Esophagus squamous epithelium (tissue), 5 donors: ENCODE measurements at places on chromosomes 11 and 22.

DNA sequence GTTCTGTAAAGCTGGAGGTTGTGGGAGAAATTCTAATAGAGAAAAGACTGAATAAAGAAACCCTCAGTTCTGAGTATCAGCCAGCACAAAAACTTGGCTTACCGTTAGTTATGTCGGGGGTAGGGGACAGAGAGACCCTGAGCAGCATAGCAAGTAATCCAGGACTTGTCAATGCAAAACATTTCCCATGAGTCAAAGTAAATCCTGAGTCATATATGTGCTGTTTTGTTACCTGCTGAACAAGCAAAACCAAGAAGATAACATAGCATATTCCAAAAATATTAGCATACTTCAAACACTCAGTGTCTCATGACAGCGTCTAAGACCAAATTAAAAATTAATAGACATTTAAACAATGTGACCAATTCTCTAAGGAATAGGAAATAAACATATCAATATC is 75.1 kb upstream of the LUZP2 start:
- DNase-seq: no peak

- no peak for DNase-seq
Measured at GRCh38 chr22:36762687-36763260, 13.1 kb downstream of the IFT27 start.

- no peak for DNase-seq
Measured at GRCh38 chr11:12195768-12196167, 85.4 kb downstream of the MICAL2 start.

- DNase-seq: no peak
Measured at GRCh38 chr22:25651332-25652085, 87.0 kb downstream of the GRK3 start.

- no peak for DNase-seq
Measured at GRCh38 chr11:118088531-118088930, 1.8 kb upstream of the SMIM35 start.

GRCh38 chr22:22507743-22508273 is 734 bp downstream of the ZNF280B start:
- DNase-seq: no peak

DNA sequence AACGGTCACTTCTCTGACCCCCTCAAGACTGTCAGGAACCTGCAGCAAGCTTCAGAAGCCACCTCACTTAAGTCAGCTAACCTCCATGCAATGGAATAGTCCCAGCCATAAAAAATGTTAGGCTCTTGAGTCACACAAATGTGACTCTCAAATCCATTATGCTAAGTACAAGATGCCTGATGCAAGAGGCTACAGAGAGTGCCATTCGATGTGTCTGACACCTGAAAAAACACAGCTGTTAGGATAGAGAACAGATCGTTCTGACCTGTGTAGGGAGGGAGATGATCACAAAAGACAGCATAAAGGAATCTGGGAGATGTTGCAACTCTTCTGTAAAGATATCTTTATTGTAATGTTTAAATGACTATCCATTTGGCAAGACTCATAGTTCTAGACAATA is 712.4 kb downstream of the TBC1D22A start:
- DNase-seq: no peak

DNA sequence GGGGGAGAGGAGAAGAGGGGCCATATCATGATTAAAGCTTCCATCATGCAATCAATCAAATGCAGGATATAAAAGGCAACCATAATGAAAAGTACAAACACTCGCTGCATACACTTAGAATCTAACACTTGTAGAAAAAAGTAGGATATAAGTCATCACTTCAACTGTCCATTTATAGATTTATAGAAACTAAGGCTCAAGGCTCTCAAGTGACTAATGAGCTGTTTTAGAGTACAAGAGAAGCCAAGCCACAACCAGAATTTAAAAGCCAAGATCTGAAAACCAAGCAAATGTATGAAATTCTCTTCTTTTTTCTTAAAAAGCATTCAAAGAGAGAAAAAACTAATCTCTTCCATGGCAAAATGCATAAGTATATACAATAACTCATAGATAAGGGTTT is 160.2 kb upstream of the BLID start:
- no peak for DNase-seq

DNA sequence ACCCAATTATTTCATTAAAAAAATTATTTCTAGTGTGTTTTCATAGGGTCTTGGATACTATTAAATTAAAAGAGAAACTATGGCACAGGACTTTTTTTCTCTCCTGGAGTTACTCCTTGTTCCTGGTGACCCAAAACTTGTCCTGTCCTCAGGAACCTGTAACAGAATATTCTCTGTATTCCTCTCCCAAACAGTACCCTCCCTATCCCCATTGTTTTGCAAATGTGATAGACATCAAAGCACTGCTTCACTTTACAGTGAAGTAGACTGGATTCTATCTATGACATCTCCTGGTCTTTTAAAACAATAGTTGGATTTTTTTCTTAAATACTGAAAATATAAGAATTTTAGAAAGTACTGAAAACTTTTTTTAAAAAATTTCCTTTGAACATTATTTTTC is 37.2 kb downstream of the FAR1 start:
- no peak for DNase-seq

DNA sequence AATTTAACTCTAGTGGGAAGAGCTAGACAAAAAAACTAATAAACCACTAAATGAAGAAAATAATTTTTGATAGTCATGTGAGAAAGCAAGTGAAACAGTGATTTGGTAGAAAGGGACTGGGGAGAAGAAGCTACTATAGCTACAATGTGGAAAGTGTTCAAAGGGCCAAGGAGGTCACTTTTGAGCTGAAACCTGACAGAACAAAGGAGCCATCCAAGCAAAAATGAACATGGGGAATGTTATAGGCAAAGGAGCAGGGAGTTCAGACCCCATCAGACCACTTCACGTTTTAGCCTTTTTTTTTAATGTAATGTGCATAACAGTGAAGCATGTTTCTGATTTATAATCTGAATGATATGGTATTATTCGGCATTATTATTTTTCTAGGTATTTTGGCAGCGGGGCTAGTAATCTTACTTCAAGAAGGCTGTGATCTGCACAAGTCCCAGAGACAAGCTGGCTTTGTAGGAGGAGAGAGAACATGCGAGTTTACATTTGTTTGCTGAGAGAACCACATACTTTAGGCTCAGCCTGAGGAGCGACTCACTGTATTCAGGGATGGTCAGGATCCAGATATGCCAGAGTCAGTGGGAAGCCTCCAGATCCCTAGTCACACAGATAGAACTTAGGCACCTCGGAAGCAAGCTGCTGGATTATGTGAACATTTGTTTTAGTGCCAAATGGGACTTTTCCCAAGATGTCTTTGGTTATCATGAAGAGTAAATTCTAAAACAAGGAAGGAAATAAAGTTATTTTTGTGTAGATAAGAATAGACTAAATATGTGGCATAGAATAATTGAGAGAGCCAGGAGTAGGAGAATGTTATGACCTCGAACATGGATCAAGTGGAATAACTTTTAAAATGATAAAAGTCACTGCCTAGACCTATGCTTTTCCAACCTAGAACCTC is 118.6 kb downstream of the TRIM44 start:
- DNase-seq: no peak

DNA sequence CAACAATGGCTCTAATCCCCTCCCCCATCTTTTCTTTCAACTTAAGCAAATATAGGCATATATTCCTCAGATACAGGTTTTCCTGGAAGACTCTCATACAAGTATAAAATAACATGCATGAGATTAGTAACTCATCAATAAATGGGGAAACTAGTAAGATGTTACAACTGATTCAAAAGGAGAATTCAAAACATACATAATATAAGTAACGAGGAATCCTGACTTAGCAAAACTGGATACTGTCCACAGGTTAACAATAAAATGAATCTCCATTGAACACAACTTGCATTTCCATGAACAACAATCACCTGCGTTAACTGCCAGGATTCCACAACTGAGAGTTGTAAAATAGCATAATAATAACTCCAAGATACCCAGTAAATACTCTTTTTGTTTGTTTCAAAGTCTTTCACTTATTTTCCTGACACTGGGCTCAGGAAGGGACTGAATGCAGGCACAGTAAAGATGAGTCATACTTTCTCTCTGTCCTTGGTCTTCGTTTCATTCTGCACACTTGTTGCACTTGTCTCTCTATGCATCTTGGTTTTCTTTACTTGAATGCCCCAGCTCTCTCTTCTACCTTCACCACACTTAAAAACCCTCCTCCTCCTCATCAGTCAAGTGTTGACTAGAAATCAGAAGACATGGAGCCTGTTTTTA is 8.1 kb downstream of the APIP start:
- no peak for DNase-seq

DNA sequence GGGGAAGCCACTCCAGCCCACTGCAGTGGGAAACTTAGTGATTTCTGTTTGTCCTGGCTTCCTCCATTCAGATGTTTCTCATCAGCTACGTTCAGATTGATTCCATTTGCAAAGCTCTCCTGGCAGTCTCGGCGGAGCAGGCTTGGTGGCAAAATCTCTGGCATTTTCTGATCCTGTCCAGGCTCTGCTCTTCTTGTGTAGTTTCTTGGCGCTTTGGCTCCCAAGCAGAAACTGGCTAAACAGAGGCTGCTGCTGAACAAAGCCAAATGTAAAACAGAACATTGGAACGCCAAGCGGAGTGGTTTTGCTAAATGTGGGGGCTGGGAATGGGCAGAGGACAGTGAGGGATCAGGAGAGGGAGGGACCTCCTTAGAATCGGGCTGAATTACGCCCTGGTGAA is 36.7 kb downstream of the ADAMTS8 start:
- DNase-seq: no peak

DNA sequence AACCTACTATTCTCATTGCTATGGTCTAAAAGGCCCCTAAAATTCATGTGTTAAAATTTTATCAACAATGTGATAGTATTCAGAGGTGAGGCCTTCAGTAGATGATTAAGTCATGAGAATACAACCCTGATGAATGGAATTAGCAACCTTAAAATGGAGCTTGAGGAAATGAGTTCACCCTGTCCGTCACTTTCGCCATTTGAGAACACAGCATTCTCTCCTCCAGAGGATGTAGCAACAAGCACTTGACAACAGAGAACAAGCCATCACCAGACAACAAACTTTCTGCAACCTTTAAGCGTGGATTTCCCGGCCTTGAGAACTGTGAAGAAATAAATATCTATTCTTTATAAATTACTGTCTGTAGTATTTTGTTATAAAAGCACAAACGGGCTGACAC is 197.0 kb downstream of the SBF2 start:
- DNase-seq: no peak

GRCh38 chr22:19887256-19887985 is 32.7 kb upstream of the GNB1L start:
- DNase-seq: no peak

GRCh38 chr22:19223110-19223509 is 44.6 kb upstream of the SLC25A1 start:
- DNase-seq: no peak

GRCh38 chr11:128734103-128734831 is 40.4 kb downstream of the FLI1 start:
- peak; percentile 9 for DNase-seq

DNA sequence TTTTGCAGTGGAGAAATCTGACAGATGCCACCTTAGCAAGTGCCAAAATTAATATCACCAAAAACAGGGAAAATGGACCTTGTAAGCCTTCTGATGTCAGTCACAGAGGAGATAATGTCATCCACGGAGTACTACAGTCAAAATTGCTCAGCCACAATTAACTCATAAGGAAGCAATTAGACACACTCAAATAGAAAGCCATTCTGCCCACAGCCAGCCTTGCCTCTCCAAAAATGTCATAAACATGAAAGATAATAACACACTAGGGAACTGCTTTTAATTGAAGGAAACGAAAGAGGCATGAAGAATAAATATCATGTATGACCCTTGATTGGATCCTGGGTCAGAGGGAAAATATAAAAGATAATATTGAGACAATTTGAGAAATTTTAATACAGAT is 505.6 kb upstream of the API5 start:
- no peak for DNase-seq

DNA sequence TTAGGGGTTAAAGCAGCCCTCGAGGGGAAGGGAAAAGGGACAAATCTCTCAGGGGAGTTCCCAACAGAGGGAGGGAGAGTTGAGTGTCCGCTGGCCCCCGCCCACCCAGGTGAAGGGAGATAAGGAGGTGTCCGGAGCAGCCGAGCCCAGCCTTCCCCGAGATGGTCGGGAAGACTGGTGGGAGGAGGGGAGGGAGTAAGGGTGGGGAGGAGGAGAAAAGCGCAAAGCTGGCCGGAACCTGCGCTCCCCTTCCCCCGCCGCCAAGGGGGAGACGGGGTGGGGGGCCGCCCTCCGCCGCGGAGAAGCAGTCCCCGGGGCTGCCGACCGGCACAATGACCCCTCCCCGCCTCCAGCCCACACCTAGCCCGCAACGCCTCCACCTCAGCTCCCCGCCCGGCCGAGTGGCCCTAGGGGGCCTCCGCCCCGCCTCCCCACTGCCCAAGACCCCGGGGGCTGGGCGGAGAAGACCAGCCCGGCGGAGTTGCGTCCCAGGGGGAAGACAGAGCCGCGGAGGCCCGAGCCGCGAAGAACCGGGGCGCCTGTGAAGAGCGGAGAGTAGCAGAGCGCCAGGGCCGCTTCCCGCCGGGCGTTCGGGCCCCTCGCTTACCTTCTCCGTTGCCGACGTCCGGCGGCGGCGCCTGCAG is 479 bp downstream of the RSF1 start:
- DNase-seq: no peak

- no peak for DNase-seq
Measured at GRCh38 chr22:36435516-36436415, 45.7 kb downstream of the TXN2 start.

DNA sequence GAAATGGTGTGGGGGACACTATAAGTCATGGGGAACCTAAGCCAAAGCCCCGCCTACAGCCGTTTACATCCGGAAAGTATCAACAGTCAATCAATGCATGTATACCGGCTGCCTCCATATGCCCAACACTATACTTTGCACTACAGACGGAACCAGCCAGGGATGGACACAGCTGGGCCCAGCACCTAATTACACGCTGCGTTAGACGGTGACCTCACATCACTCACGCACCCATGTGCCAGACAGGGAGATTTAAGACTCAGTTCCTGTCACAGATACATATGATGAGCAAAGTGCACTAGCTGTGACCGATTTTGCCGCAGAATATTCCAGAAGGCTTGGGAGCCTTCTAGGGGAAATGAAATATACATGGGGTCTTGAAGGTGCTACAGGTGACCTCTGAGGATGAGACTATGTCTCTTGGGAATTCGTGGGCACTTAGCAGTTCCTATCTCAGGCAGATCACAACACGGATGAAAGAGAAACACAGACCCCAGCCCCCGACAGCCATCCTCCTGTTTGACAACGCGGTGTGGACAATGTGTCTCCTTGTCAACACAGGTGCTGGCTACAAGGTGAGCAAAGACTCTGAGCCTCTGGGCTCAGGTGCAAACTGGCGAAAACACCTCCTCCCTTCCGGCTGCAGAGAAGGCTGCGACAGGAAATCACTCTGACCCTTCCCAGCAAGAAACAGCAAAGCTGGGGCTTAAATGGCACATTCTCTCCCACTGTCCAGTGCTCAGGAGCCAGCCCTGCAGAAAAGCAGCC is 8.0 kb downstream of the AHNAK start:
- no peak for DNase-seq
